ENCODE measurements at places on chromosomes 6 and 20. TPM values are rescaled to one million over a fixed set of nuclear protein-coding genes. Genes with fewer than 3 reads are reported as not detected.

THBS2 gene
- 15.5 TPM for total RNA-seq

WFDC10B gene
- not detected for total RNA-seq

OPN5 gene
- not detected for total RNA-seq

WFDC12 gene
- not detected for total RNA-seq

EYA2 gene
- total RNA-seq = 0.74 TPM

GUCA1A gene
- 16.5 TPM for total RNA-seq

MEP1A gene
- not detected for total RNA-seq

TRIM38 gene
- 0.55 TPM for total RNA-seq

C20orf144 gene
- total RNA-seq = 0.26 TPM

LRRC73 gene
- 0.26 TPM for total RNA-seq

TUBB2B gene
- 320 TPM for total RNA-seq

SLC12A5 gene
- 8.7 TPM for total RNA-seq

DNA sequence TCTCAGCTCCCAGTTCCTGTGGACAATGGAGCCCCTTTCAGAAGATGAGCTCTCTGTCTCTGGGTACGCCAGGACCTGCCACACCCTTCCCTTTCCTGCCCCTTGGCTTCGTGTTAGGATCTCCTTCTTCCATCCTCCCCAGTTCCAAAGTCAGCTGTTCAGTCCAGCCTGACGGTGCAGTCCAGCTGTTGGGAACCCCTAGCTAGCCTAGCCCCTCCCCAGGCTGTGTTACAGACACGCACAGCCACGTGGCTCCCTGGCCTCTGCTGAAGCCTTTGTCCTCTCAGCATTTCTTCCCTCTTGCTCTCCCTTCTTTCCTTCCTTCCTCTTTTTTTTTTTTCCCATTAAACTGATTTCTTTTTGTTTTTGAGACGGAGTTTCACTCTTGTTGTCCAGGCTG lies 12.4 kb upstream of the TFAP2C start:
- no peak for DNase-seq

DNA sequence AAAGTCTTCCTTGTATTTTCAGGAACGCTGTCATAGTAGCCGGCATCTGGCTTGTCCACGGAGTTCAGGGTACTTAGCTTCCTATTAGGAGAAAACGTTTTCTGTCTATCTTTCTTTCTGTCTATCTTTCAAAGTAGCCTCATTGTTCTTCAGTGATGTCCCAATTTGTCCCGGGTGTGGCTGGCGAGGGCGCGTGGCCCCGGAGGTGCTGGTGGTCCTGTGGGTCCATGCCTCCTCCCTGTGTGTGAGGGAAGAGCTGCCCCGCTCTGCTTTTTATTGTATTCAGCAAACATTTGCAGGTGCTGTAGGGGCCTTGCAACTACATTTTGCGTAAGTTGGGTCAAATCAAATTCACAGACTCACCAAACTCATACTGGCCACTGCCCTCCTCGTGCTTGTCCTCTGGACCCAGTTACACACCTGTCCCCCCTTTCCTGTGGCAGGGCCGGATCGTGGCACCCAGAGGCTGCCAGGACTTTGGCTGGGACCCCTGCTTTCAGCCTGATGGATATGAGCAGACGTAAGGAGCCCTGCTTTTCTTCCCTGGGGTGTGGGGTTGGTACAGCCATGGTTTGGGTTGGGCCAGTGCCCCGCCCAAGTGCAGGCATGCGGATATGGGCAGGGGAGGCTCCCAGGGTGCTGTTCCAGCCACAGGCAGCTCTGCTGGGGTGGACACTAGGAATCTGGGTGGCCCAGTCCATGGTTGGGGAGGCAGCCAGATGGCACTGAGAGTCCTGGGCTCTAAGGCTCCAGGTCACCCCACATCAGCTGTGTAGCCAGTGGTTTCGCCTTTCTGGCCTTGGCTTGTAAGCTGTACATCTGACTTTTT lies 12.3 kb downstream of the ITPA start:
- no peak for DNase-seq

DNA sequence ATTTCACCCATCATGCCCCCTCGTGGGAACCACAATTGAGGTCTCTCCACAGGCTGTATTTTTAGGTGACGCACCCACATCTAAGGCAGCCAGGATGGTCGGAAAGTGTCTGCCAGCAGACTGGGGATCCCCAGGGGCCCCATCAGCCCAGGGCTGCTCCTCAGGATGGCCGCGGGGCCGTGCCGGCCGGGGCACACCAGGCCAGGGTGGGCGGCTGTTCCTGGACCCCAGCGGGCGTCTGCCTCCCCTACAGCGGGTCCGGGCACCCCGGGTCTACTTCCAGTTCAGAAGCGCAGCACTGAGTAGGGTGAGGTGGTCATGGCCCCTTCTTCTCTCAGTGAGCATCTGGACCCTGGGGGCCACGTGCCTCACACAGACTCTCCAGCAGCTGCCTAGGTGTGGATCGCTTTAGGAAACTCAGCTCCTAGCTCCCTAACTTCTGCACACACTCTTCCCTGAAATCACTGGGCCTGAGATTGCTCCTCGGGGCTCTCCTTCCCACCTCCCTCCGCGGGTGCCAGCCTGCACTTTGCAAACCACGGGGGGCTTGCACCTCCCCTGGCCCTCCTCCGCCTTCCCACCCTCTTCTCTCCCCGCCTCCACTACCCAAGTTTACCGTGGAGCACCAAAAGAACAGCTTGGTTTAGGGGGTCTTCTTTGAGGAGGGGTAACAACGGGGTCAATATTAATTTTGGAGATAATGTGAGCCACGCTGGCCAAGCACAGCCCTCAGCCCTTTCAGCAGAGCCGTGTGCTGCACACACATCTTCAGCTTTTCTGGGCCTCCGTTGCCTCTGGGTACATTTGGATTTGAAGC lies 14.2 kb upstream of the FOXC1 start:
- DNase-seq = no peak

GRCh38 chr6:44576132-44576631 lies 188.7 kb downstream of the CDC5L start:
- no peak for DNase-seq

GRCh38 chr20:32539817-32540675 lies 45.1 kb downstream of the NOL4L start:
- DNase-seq = no peak

- no peak for DNase-seq
These were observed 149.0 kb upstream of the SGK1 start for GRCh38 chr6:134466771-134467525.

DNA sequence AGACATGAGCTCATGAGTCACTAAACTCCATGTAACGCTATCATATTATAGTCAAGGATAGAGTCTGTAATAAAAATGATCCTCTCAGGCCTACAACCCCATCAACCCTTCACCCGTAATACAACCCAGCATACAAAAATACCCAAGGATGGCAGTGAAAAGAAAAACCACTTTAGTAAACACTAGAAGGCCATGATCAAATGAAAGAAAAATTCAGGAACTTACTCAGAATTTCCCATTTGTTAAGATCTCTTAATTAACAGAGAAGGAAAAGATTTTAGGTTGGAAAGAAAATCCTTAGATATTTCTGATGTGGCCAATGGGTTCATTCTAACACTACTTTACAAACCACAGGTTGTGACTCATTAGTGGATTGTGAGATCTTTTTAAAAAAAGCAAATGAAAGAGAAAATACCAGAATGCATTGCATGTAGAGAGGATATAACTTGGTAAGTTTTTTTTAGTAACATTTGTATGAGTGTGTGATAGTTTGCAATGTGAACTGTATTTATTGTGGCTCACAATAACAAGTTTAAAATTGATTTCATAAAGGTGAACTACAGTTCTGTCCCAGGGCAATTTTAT lies 8.0 kb upstream of the UBE2J1 start:
- DNase-seq = no peak

DNA sequence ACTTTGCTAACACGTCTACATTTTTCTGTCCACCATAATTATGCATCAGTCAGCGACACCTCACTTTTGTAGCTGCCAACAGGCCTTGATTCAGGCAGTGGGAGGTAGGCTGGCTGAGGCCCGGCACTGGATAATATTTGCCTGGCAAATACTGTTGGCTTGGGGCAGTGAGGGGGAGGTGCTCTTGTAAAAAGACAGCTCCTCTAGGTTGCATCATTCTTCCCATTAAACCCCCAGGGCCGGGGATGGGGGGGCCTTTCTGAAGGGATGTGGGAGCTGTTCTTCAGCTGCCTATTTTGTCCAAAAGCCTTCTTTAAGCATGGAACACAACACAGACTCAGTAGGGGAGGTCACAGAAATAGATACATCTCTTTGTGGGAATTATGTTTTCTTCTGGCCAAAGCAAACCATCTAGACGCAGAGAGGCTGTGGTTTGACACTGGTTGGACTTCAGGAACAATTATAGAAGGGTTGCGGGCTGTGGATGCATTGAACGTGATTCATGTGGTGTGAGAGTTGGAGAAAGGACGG lies 338.3 kb upstream of the NT5E start:
- DNase-seq = no peak

DNA sequence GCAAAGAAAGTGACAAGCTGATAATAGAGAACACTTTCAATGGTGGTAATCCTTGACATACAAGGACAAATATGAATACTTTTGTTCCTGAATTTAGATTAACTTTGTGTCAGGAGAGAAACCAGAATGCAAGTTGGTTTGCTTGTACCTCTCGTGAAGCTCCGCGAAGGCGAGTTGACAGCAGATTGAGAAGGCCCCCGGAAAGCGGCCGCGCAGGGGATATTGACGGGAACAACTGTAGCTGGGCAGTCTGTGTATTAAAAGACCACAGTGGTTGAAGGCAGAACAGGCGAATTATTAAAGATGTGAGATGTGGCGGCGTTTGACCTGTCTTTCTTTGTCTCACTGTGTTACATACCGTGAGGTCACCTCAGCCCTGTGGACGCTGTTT lies 175.8 kb upstream of the RALGAPA2 start:
- DNase-seq = no peak

- no peak for DNase-seq
These were observed 8.7 kb downstream of the AURKA start for GRCh38 chr20:56383334-56383733.

DNA sequence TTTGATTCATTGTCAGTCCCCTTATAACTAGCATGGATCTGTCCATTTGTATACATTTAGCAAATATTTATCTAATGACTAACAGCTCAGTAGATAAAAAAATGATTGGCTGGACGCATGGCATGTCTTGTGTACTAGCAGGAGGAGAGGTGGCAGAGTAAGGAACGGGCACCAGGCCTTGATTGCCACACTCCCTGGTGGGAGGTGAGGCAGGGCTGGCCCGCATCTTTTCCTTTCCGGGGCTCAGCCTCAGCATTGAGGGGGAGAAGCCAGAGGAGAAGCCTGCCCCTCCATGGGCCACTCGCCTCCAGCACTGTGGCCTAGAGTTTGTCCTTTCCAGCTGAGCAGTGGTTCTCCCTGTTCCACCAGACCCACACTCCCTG lies 84.9 kb upstream of the TMEM181 start:
- DNase-seq = no peak

DNA sequence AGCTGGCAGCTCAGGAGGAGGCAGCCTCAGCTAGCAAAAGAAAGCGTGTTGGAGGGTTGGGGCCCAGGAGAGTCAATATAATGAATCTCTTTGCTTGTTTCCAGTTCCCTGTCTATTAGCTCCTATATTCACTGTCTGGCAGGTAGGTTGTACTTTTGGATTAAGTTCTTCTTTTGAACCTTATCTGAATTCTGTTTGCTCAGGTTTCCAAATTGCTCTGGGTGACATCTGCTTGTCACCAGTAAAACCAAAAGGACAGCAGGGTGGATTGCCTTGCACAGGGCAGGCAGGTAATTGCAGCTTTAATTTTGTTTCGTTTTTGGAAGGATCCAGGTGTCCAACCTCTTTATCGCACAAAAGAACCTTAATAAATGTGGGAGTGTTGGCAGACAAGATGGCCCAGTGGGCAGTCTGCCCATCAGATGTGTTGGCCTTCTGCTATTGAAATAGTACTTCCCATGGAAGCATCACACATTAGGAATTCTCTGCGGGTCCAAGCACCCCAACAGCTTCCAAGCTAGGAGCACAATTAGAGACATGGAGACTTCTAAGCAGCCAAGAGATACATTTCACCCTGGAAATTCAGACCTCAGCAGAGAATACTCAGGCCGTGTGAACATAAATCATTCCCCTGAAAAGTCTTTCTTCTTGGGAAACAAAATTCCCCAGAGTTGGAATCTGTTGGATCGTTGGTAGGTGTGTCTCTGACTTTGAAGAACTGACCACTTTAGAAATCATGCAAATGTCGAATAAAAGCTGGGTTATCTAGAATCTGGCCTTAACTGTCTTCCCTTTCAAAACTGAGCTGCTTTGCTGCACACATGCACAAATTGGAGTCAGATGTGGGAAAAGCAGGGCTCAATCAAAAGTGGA lies 286.9 kb upstream of the BMP2 start:
- DNase-seq = no peak

DNA sequence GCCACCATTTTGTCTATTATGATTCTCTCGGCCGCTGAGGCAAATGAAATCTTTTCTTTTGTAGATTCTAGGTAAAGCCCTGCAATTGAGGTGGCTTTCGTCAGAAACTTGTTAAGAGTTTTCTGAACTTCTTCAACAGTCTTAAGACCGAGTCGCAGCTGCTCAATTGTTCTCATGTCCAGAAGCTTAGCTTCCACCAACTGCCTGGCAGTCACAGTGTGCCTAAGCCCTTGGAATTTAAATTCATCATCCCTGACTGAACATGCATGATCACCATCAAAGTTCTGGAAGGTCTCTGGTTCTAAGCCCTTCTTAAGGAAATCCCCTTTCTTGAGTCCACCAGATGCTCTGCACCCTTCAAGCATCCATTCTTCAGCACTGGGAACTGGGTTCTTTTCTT lies 25.7 kb downstream of the DST start:
- no peak for DNase-seq

GRCh38 chr6:109453594-109454495 lies 1.7 kb downstream of the MICAL1 start:
- DNase-seq = no peak

DNA sequence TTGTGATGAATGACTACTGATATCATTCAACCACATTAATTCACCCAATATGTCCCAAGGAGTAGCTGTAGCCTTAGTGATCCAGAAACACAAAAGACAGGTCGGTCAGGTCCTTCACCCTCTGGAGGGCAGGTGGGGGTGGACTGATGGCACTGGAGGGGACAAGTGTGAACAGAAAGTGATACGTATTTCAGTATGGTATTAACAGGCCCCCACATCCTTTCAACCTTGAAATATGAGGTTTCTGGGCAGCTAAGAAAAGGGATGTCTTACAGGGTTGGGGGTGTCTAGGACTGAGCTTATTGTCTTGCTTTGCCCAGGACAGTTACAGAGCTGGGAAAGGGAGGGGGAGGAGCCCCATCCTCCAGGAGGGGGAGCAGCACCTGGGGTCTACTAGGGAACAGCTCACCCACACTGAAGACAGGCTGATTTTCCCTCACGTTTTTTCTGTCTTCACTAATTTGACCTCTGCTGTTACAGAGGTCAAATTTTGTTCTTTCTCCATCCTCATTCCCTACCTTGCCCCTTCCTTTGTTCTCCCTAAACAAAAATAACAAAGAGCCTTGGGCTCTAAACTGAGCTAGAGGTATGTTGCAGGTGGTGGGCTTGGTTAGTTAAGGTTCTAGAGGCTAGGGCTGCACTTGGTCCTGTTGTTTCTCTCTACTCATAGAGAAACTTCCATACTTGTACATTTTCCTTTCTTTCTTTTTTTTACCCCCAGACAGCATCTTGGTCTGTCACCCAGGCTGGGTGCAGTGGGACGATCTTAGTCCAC lies 38.0 kb upstream of the EEF1A1 start:
- DNase-seq = peak; percentile 45
